Kidney epithelial cell (primary cell): ENCODE measurements at places on chromosomes 2 and 18.

DNA sequence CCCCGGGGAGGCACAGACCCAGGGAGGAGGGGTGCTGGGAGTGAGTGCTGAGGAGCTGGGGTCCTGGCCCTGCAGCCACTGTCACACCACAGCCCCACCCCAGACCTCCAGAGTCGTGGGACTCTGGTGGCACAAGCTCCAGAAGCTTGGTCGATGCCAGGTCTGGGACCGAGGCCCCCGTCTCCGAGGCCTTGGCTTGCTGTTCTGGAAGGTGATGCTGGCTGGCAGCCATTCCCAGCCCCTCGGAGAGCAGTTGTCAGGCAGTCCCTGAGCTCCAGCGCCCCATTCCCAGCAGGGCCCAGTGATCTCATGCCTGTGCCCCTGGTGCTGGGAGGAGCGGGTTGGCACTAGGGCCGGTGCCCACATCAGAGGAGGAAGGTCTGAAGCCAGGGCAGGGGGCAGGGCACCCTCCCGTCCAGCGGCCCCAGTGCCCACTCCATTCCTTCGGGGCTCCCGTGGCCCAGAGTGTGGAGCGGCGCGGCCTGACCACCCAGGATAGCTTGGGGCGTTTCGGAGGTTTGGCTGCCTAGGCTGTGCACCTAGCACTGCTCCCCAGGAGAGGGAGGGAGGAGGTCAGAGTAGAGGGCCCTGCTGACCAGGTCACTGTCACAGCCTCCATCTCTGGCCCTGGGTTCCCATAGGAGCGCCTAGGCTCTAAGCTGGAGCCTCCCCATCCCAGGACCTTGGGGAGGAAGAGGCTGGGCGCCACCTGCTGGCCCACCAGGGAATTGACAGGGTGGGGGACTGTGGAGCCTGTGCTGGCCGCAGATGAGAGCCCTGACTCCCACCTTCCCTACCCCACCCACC, 16.8 kb upstream of the ALPI start:
- no peak for DNase-seq

DNA sequence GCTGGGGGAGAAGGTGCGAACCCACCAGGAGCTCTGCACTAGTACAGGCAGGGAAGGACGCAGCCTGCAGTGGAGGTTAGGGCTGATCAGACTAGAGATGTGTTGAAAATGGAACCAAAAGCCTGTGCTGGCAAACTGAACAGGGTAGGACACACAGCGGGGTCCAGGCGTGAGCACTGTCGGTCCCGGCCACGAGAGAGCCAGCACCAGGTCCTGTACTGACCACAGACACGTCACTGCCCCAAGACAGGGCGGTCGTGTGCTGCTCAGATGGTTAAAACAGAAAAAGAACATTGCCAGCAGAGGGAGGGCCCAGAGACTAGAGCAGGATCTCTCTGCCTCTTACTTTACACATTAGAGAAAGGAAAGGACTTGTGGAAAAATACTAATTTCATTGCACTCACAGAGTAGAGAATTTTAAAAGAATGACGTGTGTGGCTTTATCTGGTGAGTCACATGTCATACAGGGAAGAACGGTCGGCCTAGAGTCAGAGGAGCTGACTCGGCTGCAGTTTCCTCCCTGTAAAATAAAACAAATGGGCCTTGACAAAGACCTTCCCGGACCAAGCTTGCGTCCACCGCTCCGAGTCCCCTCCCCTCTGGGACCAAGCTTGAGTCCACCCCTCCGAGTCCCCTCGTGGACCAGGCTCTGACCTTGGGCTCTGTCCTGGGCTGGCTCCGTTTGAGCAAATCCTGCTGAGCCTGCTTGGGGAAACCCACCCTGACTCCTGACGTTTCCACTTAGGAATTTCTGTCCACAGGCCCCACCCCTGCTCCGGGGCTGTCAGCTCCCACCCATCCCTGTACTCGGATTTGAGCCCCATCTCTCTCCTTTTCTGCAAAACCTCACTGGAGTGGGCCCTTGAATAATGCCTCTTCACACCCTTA, 16.7 kb upstream of the ADI1 start:
- DNase-seq, result peak; percentile 72

DNA sequence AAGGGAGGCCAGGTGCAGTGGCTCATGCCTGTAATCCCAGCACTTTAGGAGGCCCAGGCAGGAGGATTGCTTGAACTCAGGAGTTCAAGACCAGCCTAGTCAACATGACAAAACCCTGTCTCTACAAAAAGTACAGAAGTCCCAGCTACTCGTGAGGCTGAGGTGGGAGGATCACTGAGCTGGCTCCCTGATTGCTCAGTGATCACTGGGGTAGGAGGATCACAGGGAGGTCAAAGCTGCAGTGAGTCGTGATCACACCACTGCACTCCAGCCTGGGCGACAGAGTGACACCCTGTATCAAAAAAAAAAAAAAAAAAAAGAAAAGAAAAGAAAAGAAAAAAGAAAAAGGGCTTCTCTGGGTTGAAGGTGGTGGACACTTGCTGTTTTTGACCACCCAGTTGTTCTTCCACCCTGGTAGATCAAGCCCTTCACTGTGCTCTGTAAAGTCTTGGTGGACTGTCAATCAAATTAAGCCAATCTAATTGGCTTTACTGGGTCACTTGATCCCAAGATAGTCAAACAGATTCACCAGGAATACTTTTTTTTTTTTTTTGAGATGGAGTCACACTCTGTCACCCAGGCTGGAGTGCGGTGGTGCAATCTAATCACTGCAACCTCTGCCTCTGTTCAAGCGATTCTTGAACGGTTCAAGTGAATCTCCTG, 191.6 kb downstream of the AGPS start:
- no peak for DNase-seq

- DNase-seq, result no peak
Measured at GRCh38 chr2:88235987-88236386, 65.8 kb downstream of the THNSL2 start.

DNA sequence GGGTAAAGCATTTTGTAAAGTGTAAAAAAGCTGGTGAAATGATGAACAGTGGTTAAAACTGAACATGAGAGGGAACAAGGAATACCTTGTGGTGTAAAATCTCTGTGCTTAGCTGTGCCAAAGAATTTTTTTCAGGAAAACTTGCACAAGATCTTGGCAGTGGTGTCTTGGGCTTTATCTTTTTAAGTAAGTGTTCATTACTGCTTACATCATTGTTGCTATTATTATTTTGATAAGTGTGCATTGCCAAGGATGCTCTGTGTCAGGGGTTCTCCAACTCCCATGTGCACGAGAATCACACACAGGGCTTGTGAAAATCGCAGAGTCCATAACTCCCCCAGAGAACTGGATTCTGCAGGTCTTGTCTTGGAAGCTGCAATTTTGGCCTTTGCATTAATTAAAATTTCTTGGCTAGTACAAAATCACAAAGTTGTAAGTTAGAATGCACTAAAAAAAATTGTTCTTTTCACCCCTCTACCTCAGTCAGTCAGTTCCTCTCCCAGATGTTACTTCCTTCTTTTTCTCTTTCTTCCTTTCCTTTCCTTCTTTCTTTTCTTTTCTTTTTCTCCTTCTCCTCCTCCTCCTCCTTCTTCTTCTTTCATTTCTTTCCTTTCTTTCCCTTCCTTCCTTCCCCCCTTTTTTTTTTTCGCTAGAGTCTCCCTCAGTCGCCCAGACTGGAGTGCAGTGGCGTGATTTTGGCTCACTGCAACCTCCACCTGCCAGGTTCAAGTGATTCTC, 37.8 kb downstream of the GATA6 start:
- no peak for DNase-seq

GRCh38 chr2:219551441-219552381, 7.9 kb downstream of the TMEM198 start:
- DNase-seq, result no peak

- DNase-seq, result no peak
Measured at GRCh38 chr2:168424112-168424951, 31.7 kb upstream of the CERS6 start.

DNA sequence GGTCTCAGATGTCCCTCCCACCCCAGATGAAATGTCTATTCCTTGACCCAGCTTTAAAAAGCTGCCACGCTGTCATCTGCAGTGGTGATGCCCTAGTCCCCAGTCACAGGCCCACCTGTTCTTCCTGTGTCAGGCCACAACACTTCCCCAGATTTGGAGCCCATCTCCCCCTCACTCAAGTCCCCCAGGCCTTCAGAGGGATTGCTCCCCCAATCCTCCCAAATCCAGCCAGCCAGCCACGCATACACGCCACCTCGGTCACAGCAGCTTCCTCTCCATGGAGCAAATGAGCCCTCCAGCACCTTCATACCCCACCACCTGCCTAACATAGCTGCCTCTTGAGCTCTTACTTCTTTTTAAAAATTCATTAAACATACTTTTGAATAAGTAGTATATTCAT, 7.8 kb downstream of the ASTL start:
- no peak for DNase-seq

GRCh38 chr2:121707344-121707919, 29.2 kb downstream of the NIFK start:
- peak; percentile 97 for DNase-seq
